ENCODE measurements at places on chromosomes 6 and 20. TPM values are rescaled to one million over a fixed set of nuclear protein-coding genes. Genes with fewer than 3 reads are reported as not detected.

The BPIFB4 gene
- not detected for total RNA-seq

The BANF2 gene
- not detected for total RNA-seq

The TBXT gene
- total RNA-seq, result not detected

The EBF4 gene
- total RNA-seq, result 1.8 TPM

The ETV7 gene
- total RNA-seq, result 6.3 TPM

The AVP gene
- total RNA-seq, result 1.4 TPM

DNA sequence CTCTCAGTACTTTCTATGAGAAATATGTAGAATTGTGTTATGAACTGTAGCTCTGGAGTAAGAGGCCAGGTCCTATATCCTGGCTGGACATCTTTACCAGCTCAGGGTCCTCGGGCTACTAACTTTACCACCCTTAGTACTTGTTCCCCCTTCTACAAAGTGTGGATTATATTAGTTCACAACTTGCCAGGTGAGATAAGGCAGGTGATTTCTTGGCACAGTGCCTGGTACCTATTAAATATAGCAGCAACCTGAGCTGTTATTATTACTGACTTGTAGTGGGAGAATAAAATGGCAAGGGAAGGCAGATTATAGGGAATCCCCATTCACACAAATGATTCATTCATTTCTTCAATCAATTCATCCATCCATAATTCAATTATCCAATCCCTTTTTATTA is 150.1 kb downstream of the DOK5 start:
- no peak for DNase-seq

DNA sequence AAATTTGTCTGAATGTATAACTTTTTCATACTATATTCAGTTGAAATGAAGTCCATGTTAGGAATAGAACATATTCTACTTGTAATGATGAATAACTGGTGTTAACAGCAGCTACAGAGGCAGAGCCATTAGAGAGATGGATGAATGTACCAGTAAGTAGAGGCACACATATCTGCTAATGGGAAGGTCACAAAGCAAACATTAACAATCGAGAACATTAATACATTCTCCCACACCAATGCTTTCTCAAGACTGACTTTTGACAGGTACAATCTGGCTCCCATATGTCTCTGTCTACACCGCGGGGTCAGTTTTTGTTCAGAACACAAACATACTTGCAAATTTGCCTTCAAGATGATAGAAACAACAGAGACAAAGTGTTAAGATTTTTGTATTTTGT is 776.0 kb upstream of the MANEA start:
- DNase-seq, result no peak

- no peak for DNase-seq
Observed at GRCh38 chr6:34151321-34152041, 5.6 kb upstream of the GRM4 start.

- DNase-seq, result no peak
Observed at GRCh38 chr6:83966539-83966938, 67.0 kb upstream of the MRAP2 start.

GRCh38 chr6:112235956-112236355 is 18.4 kb downstream of the LAMA4 start:
- no peak for DNase-seq

All from CD4-positive, CD25-positive, alpha-beta regulatory T cell (primary cell).